Inflammatory macrophage (primary cell): ENCODE measurements at places on chromosomes 7 and 10.
A peak's percentile ranks its signal among the peaks of the same experiment; 100 is the strongest.

DNA sequence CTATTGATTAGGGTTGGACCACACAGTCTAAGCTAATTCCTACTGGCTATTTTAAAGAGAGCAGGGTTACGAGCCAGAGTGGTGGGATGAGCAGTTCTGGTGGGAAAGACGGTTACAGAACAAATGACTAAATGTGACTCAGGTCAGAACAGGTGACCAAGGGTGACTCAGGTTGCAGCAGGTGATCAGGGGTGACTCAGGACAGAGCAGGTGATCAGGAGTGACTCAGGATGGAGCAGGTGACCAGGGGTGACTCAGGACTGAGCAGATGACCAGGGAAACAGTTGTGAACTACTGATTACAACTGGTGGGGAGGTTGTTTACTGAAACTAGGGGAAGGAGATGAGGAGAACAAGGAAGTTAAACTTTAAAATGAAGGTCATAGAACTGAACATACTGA is 366.3 kb downstream of the ABCA13 start:
- DNase-seq: no peak

DNA sequence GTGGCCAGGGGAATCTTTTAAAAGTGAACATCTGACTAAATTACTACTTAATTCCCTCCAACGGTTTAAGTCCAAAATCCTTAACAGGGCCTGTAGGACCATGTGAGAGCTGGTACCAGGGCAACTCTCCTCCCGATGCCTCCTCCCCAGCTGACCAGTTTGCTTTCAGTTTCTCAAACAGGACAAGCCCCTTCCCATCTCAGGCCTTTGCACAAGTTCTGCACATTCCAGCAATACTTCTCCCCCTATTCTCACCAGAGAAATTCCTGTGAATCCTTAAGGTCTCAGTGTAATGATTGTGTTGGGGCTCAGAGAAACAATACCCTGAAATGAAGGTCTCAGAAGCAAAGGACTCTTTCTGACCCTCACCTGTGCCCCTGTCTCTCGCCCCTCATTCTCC is 8.0 kb upstream of the CALHM1 start:
- DNase-seq: no peak

DNA sequence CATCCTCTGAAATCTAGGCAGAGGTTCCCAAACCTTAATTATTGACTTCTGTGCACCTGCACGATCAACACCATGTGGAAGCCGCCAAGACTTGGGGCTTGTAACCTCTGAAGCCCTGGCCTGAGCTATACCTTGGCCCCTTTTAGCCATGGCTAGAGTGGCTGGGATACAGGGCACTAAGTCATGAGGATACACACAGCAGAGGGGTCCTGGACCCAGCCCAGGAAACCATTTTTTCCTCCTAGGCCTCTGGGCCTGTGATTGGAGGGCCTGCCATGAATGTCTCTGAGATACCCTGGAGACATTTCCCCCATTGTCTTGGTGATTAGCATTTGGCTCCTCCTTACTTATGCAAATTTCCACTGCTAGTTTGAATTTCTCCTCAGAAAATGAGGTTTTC is 743.7 kb downstream of the PCDH15 start:
- DNase-seq: no peak

- DNase-seq: no peak
These were observed 24.7 kb upstream of the SFTPA1 start for GRCh38 chr10:79585870-79586527.

DNA sequence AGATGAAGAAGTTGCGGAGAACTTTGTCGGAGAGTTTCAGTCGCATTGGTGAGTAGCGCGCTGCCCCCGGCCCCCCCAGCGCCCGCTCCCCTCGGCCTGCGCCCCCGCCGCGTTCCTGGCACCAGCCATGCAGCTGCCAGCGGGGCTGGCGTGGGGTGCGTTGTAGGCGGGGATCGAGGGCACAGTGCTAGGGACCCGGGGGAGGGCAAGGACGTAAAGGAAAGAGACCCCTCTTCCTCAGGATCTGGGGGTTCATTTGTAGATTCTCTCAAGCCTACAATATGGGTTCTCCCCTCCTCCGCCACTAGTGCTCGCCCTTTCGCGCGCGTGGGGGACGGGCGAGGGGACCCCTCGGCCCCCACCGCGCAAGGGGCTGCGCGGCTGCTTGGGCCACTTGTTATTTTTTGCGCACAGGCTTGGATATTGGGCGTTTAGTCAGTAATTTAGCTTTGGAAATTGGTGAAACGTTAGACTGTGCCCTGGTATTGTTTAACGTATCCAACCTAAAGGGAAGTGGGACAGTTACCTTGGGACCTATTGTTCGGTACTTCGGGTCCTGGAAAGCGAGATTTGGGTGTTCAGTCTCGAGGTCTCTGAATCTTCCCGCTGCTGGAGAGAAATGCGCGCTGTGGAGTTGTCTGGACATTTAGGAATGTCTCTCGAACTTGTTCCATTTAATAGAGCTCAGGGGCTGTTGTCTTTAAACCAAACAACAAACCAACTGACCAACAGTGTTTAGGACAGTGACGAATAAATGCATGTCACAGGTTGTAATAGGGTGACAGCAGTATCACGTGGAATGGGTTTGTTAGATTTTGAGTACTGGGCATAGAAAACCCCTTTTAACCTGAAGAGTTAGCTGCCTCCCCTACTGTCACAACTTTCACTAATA is 796 bp downstream of the CDK14 start:
- peak; percentile 30 for DNase-seq

DNA sequence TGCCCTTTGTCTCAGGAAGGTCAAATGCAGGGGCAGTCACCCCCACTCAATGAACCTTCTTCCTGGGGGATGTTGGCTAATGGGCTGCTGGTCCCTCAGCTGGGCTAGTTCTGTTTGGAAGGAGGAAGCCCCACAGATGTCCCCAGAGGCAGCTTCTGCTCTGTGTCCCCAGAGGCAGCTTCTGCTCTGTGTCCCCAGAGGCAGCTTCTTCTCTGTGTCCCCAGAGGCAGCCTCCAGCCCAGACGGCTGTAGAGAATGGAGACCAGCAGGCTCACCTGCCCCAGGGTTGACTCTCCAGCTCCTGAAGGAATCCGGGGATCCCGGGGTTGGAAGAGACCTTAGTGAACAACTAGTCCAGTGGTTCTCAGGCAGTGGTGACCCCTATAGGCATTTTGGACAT is 62.5 kb upstream of the LEP start:
- peak; percentile 37 for DNase-seq

DNA sequence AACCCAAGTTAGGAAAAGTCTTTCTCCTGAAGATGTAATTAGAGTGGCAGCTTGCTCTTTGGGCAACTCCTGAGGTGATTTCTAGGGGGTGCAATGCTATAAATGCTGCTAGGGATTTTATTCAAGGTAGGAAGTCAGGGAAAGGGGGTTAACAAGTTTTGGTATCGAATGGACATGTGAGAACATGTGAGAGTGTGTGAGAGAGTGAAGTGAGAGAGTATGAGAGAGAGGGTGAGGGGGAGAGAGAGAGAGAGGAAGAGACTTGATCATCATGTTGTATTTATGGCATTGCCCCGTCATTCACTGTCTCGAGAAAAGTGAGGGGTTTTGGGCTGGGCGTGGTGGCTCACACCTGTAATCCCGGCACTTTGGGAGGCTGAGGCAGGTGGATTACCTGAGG is 50.9 kb downstream of the MCU start:
- no peak for DNase-seq

GRCh38 chr10:23094786-23095403 is 484 bp upstream of the MSRB2 start:
- DNase-seq: no peak

- no peak for DNase-seq
These were observed 5.0 kb upstream of the CCM2 start for GRCh38 chr7:44994877-44995554.

DNA sequence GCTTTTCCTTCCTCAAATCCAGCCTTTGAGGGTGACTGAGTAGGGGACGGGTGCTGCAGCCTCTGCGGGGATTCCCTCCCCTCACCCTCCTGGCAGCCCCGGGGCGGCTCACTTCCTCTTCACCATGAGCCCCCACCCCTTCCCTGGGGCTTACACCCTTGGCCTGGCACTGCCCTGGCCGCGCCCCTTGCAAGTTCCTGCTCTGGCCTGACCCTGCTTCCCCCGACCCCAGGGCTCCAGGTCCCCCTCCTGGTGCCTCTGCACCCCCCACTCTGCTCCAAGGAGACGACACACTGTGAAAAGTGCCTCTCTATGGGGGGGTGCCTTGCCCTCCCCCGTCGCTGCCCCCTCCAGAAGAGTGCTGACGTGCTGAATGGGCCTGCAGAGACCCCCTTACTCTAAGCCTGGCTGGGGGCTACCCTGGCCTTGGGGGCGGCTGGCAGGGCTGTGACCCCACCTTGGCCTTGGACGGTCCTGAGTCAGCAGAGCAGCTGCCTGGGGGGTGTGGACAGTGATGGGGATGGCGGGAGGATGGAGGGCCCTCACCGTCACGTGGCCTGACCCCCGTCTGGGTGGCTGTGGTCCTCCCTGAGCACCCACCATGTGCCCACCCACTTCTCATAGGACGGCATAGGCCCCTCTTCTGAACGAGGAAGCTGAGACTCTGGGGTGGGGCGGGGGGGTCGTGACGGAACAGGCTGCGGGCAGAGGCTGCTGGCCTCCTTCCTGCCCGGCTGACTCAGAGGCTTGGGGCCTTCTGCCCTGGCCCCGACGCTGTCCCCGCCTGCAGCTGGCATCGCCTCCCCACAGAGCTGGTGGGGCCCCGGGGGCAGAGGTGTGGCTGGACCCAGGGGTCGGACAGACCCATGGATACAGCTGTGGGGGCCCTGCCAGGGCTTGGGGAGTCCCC is 9.8 kb downstream of the LFNG start:
- peak; percentile 94 for DNase-seq

DNA sequence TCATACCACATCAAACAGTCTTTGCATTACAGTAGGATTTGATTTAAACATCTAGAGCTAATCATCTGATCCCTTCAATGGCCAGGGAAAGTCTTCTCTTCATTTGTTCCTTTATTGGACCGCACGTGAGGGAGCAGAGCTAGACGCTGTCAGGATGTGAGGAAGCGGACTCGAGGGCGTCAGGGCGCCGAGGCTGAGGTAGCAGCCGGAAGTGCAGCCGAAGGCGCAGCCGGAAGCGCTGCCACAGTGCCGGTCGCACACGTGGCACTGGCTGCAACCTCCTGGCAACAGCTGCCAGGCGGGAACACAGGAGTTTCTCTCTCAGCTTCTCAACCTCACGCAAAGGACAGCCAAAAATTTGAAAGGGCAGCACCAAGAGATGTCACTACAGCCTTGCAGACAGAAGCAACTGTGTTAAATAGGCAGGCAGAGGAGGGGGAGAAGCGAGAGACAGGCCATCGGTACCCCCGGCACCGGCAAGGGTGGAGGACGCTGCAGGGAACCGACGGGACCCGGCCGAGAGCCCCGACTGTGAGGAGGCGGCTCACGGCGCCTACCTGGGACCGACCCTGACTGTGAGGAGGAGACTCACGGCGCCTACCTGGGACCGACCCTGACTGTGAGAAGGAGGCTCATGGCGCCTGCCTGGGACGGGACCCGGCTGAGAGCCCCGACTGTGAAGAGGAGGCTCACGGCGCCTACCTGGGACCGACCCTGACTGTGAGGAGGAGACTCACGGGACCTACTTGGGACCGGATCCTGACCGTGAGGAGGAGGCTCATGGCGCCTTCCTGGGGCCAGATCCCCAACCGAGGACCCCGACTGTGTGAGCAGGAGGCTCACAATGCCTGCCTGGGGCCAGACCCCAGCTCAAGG is 32.3 kb downstream of the VIPR2 start:
- DNase-seq: no peak

DNA sequence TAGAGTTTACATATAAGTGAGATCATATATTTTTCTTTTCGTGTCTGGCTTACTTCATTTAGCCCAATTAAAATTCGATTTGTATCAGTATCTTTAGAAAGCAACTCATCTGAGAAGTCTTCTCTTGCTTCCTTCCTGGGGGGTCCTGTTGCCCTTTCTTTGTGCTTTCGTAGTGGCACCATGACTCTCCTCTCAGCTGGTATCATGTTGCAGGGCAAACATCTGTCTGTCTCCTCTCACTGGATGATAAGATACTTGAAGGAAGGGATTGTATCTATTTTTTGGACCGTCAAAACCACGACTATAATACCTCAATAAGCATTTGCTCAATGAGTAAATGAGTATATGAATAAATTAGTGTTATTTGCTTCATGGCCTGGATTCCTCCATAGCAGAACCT is 382.5 kb upstream of the SORCS1 start:
- DNase-seq: no peak

GRCh38 chr7:85875398-85875797 is 688.5 kb upstream of the SEMA3D start:
- DNase-seq: no peak

GRCh38 chr10:51700228-51700817 is 928 bp upstream of the CSTF2T start:
- DNase-seq: no peak

GRCh38 chr10:48905311-48905710 is 34.3 kb downstream of the LRRC18 start:
- no peak for DNase-seq

GRCh38 chr7:81783818-81784217 is 14.0 kb upstream of the HGF start:
- DNase-seq: no peak

GRCh38 chr7:139232904-139233303 is 1.9 kb downstream of the UBN2 start:
- no peak for DNase-seq

DNA sequence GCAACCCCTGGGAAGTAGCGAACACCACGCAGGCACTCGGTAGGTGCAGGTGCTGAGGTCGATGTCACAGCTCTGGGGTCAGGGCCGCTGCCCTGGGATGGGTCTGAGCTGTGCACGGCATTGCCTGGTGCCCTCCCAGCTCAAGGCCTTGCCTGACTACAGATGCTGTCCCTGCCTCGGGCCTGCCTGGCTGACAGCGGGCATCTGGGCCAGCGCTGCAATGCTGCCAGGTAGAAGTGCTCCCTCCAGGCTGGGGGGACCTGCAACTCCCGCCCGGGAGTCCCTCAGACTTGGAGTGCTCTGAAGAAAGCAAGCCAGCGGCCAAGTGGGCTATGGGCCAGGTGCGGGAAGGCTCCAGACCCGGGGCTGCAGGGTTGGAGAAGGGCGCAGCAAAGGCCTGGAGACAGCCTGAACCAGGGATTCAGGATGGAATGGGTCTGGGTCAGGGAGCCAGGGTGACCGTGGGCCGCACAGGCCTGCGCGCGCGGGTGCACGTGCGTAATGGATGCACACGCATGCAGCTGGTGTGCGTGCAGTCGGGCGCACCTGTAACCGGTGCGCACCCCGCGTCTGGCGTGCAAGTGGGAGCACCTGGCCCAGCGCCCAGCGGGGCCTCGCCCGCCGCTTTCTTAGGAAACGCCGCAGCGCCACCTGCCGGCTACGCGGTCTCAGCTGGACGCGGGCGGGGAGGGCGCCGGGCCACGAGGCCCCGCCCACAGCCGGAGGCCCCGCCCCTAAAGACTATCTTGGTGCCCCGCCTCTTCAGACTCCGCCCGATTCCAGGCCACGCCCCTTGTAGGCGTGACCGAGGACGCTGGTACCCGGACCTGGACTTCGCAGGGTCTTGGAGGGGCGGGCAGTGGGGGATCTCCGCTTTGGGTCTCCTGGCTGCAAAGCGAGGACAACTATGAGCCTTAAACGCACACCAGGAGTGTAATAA is 46.7 kb downstream of the MICALL2 start:
- peak; percentile 93 for DNase-seq
